Inflammatory macrophage (primary cell): ENCODE measurements at places on chromosomes 2 and 18.

- no peak for DNase-seq
These were observed 364.7 kb downstream of the XIRP2 start for GRCh38 chr2:167253025-167253424.

DNA sequence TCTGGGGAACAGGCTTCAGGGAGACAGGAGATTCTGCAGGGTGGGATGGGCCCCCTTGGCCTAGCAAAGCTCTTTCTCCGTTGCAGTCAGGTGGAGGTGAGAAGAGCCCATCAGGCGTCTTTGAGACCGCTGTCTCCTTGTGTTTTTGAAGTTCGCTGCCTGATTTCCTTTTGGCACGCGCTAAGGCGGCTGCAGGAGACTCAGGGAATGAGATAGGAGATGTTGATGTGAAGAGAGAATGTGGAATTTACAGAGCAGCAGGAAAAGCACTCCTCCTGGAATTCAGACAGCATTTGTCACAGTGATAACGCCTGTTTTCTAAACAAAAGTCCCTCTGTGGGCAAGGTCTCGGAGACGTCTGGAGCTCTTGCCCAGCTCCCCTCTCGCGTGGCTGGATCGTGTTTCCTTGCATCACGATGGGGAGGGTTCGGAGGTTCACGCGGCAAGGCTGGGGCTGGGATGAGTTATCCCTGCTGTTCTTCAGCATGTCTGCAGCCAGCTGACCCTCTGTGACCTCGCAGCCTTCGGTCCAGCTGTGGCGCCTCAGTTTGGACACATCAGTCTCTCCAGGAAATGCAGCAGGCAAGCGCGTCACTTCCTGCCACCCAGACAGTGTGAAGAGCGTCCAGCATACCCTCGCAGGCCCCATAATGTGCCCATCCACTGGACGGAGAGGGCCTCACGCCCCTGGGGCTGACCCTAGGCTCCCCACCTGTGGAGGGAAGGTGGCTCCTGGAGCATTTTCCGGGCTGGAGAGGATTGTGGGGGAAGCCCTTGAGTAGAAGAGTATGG, 30.2 kb downstream of the GLI2 start:
- DNase-seq: no peak

DNA sequence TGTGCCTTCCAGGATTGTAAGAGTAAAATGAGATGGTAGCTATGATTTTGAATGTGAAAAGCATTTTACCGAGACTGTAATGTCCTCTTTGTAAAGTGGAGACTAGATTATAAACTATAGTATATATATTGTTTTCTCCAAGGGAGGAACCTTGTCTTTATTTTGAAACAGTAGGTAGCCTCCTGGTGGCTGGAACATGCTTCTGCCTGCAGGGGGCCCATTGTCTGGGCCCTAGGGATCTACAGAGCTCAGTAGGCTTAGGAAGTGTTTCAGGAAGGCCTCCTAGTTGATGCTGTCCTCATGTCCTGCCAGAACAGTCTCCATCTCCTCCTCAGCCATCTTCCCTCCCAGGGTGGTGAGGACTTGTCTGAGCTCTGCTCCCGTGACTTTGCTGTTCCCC, 3.0 kb downstream of the PIKFYVE start:
- no peak for DNase-seq

GRCh38 chr2:3076848-3077642, 300.6 kb downstream of the EIPR1 start:
- no peak for DNase-seq

GRCh38 chr2:10380048-10380926, 67.8 kb downstream of the ODC1 start:
- peak; percentile 96 for DNase-seq

DNA sequence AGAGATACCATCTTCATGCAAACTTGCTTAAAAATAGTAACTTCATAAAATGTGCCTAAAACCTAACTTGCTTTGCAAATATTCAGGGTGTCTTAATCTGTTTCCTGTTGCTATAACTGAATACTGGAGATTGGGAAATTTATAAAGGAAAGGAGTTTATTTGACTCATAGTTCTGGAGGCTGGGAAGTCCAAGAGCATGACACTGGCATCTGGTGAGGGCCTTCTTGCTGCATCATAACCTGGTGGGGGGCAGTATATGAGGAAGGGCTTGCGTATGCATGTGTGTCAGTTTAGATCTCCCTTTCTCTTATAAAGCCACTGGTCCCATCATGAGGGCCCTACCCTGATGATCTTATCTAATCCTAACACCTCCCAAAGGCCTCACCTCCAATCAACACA, 166.5 kb downstream of the LPIN1 start:
- DNase-seq: no peak

GRCh38 chr2:40164736-40165508, 287.0 kb downstream of the SLC8A1 start:
- peak; percentile 3 for DNase-seq

GRCh38 chr2:171514908-171515582, 7.2 kb upstream of the CYBRD1 start:
- no peak for DNase-seq

DNA sequence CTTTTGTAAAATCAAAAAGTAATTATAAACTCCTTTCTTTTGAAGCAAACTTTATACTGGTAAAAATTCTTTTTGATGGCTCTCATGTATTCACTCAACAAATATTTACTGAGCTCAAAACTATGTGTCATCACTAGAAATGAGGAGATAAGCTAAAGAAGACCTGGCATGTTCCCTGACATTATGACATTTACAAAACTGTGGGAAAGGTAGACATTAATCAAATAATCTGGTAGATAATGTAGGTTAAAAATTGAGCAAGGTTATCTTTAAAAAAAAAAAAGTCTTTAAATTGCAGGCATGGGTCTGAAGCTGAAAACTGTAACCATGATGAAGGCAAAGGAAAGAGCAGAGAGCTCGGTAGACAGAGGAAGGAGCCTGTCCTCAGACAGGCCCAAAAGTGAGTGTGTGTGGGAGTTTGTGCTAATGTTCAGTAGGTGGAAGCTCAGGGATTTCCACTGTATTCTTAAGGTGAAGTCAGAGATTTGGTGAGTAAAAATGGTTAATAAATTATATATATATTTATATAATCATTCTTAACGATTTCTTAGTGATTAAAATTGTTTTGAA, 612.9 kb downstream of the LRP1B start:
- DNase-seq: no peak

- no peak for DNase-seq
These were observed 189.6 kb downstream of the LRP1B start for GRCh38 chr2:141941210-141941714.

- no peak for DNase-seq
These were observed 119.5 kb downstream of the POLE4 start for GRCh38 chr2:75077909-75078308.

DNA sequence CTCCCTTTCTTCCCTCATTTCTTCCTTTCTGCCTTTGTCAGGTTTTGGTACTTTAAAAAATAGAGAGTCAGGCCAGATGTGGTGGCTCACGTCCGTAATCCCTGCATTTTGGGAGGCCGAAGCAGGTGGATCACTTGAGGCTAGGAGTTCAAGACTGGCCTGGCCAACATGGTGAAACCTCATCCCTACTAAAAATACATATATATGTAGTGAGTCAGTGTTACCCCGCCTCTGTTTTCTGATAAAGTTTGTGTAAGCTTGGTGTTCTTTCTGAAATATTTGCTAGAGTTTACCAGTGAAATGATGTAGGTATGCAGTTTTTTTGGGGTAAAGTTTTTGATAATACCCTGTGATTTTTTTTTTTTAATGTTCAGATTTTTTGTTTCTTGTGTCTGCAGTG, 58.8 kb downstream of the DGKD start:
- no peak for DNase-seq

- DNase-seq: no peak
These were observed 78.1 kb upstream of the ETAA1 start for GRCh38 chr2:67318993-67319481.

- DNase-seq: no peak
These were observed 10.4 kb upstream of the SPATS2L start for GRCh38 chr2:200296118-200296517.

- no peak for DNase-seq
These were observed 31.2 kb upstream of the EDAR start for GRCh38 chr2:109020217-109020637.

GRCh38 chr2:97739020-97739892, 25.9 kb downstream of the ZAP70 start:
- no peak for DNase-seq

DNA sequence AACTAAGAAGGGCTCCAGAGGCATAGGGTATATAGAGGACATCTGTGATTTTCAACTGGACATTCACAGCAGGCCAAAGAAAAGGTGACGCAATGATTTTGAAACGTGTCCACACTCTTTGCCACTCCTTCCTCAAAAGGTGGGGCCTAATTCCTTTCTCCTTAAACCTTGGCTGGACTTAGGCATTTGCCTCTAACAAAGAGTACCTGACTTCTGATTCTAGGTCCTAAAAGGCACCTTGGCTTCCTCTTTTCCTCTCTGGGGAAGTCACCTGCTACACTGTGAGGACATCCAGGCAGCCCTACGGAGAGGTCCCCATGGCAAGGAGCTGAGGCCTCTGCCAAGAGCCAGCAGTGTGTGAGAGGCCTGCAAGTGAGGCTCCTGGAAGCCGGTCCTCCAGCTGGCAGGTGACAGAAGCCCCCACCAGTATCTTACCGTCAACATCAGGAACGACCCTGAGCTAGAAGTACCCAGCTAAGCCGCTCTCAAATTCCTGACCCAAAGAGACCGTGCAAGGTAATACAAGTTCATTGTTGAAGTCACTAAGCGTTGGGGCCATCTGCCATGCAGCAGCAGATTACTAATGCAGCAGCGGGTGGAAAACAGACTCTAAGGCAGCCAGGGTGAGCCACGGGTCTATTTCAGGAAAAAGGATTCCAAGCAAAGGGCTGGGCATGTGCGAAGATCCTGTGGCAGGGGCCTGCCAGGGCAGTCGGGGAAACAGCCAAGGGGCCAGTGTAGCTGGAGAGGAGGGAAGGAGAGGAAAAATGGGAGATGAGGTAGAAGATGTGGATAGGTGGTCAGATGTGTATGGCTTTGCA, 7.4 kb upstream of the HES6 start:
- peak; percentile 9 for DNase-seq

DNA sequence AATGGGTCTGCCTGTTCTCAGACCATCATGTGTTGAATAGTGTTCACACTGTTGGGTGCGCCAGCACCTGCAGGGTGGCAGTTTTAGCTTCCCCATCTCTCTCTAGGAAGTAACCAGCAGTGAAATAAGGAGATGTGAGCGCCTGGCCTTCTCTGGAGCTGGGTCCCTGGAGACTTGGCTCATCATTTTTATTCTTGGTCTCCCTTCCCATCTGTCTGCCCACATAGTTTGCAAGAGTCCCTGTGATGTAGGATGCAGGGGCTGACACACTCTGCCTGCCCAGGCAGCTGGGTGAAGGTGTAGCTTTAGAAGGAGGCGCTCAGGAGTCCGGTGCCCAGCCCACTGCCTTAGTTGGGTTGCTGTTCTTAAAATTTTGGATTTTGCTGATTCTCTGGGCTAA, 172.2 kb downstream of the LDLRAD4 start:
- no peak for DNase-seq

DNA sequence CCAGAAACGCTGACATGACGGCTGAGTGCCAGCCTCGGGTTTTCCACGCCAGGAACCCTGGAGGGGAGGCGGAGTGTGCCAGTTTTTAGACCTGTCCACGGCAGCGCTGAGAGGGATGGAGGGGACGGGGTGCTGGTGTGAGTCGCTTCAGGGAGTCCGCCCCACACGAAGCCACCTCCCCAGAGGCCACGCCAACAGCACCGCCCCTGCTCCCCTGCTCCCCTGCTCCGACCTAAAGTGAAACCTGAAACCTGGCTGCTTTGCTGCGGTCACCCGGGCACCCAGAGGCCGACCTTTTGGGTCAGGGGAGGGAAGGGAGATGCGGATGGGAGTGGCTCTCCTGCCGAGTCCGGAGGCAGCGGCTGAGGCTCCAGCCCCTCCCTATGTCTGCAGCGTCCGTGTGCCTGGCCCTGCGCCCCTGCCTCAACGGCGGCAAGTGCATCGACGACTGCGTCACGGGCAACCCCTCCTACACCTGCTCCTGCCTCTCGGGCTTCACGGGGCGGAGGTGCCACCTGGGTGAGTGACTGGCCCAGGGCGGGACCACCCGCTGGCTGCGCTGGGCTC, 38.1 kb downstream of the SNED1 start:
- DNase-seq: no peak

DNA sequence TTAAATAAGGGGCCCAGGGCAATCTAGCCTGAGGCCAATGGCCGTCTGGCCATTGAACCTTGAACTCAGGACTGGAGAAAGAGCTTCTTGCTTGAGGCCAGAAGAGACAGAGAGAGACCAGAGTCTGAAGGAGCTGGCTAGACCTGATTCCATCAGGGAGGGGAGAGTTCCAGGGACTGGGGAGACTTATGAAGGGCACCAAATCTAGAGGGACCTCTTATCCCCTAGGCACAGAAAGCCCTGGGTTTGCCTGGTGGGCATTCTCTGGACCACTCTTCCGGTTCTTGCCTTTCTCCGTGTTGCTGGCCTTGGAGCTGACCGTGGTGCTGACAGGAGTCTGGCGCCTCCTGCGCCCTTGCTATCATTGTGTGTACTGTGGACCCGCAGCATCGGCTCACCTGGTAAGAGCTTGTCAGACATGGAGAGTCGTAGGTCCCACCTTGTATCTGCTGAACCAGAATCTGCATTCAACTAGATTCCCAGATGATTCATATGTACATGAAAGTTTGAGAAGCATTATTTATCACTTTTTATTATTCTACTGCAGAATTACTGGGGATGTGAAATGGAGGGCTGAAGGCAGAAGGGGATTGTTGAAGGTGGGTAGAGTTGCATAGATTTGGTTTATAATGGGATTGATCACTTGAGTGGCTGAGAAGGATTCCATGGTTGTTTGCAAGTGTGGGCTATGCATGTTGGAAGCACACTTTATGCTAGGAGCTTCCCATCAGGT, 4.3 kb upstream of the TRPM8 start:
- DNase-seq: peak; percentile 6

GRCh38 chr2:238055841-238056240, 5.0 kb upstream of the SCLY start:
- no peak for DNase-seq

DNA sequence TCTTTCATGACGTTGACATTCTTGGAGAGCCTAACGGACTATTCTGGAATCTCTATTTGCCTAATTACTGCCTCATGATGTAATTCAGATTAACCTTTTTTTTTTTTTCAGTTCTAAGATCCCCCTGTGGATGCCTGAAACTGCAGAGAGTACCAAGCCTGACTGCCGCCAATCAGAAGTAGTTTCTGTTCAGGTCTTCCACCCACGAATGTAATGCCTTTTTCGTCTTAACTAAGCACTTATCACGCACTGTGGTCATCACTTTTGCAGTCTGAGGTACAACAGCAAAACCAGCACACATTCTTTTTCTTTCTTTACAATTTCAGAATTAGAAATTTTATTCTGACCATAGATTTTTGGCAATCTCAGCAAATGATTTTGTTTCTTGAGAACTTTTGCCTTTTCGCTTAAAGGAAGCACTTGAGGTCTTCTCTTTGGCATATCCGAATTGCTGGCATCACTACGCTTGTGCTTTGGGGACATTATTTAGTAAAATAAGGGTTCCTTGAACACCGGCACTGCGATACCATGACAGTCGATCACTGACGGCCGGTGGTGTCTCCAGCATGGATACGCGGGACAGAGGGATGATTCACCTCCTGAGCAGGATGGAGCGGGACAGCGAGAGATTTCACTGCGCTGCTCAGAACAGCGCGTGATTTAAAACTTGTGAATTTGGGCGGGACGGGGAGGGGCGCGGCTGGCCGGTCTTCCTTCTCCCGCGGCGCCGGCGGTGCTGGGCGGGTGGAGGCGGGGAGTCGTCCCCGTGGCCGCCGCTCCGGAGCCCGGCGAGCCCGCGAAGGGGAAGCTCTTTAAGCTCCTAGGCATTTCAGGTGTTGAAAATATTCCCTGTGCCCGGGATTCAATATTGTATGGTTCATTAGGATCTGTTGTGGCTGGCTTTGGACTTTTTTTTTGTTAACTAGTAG, 32.0 kb upstream of the GPR55 start:
- peak; percentile 56 for DNase-seq
